Panc1 (cell line): ENCODE measurements at places on chromosomes 1 and 21. TPM values are rescaled to one million over a fixed set of nuclear protein-coding genes. Genes with fewer than 3 reads are reported as not detected.

PINK1 gene
- 32.1 TPM for total RNA-seq

PRAMEF17 gene
- total RNA-seq = not detected

MAEL gene
- total RNA-seq = not detected

MRPS6 gene
- total RNA-seq = 109 TPM

SLAMF9 gene
- not detected for total RNA-seq

- H3K4me3 ChIP-seq = no peak overlapping the region
- no peak overlapping the region for H3K27ac ChIP-seq
- H3K4me1 ChIP-seq = no peaks in the 10 kb centered on the region
- H3K27me3 ChIP-seq = no peaks in the 10 kb centered on the region
- no peaks in the 10 kb centered on the region for H3K36me3 ChIP-seq
- no peak for DNase-seq
Measured at GRCh38 chr1:211687462-211688215, 12.2 kb upstream of the NEK2 start.

- peaks cover 52% of the 10 kb centered on the region for H3K4me1 ChIP-seq
- DNase-seq = no peak
- H3K4me3 ChIP-seq = peak overlapping the region; percentile 71
- no peaks in the 10 kb centered on the region for H3K27me3 ChIP-seq
Measured at GRCh38 chr1:32199717-32200072, 700 bp upstream of the CCDC28B start.

GRCh38 chr1:59595774-59596173, 219.0 kb upstream of the HOOK1 start:
- no peak for DNase-seq
- H3K36me3 ChIP-seq = no peaks in the 10 kb centered on the region
- no peaks in the 10 kb centered on the region; the same call in 1 of the 2 replicates for H3K4me1 ChIP-seq
- H3K4me3 ChIP-seq = no peak overlapping the region
- no peak overlapping the region for H3K27ac ChIP-seq
- no peaks in the 10 kb centered on the region for H3K27me3 ChIP-seq

- no peaks in the 10 kb centered on the region for H3K36me3 ChIP-seq
- H3K27ac ChIP-seq = no peak overlapping the region
- H3K27me3 ChIP-seq = no peaks in the 10 kb centered on the region
- DNase-seq = no peak
- H3K4me3 ChIP-seq = no peak overlapping the region
- no peaks in the 10 kb centered on the region for H3K4me1 ChIP-seq
Measured at GRCh38 chr1:228528612-228529011, 41.4 kb downstream of the RNF187 start.

GRCh38 chr1:197998110-197998509, 80.9 kb downstream of the LHX9 start:
- no peak for DNase-seq
- H3K4me1 ChIP-seq = no peaks in the 10 kb centered on the region
- H3K27me3 ChIP-seq = no peaks in the 10 kb centered on the region
- H3K4me3 ChIP-seq = no peak overlapping the region
- no peak overlapping the region for H3K27ac ChIP-seq

- H3K4me3 ChIP-seq = no peak overlapping the region
- no peaks in the 10 kb centered on the region for H3K4me1 ChIP-seq
- no peak for DNase-seq
- no peaks in the 10 kb centered on the region; the same call in 1 of the 2 replicates for H3K36me3 ChIP-seq
Measured at GRCh38 chr21:33427051-33427450, 23.8 kb downstream of the IFNGR2 start.

DNA sequence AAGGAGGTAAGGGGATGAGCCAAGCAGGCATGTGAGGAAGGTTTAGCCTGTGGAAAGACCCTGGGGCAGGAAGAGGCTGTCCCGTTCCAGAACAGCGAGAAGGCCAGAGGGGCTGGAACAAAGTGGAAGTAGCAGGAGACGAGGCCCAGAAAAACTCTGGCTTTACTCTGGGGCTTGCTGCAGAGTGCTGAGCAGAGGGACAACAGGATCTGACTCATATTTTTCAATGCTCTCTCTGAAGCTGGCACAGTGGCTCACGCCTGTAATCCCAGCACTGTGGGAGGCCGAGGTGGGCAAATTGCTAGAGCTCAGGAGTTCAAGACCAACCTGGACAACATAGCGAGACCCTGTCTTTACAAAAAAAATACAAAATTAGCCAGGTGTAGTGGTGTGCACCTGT, 52.4 kb upstream of the PAX7 start:
- no peaks in the 10 kb centered on the region for H3K36me3 ChIP-seq
- H3K4me1 ChIP-seq = no peaks in the 10 kb centered on the region; the same call in 1 of the 2 replicates
- no peaks in the 10 kb centered on the region; the same call in 1 of the 2 replicates for H3K27me3 ChIP-seq
- no peak overlapping the region; the same call in 1 of the 2 replicates for H3K27ac ChIP-seq

- H3K4me1 ChIP-seq = no peaks in the 10 kb centered on the region; the same call in 1 of the 2 replicates
- no peaks in the 10 kb centered on the region for H3K27me3 ChIP-seq
- H3K27ac ChIP-seq = no peak overlapping the region
- no peak for DNase-seq
Measured at GRCh38 chr1:44637702-44638411, 36.4 kb downstream of the TMEM53 start.

DNA sequence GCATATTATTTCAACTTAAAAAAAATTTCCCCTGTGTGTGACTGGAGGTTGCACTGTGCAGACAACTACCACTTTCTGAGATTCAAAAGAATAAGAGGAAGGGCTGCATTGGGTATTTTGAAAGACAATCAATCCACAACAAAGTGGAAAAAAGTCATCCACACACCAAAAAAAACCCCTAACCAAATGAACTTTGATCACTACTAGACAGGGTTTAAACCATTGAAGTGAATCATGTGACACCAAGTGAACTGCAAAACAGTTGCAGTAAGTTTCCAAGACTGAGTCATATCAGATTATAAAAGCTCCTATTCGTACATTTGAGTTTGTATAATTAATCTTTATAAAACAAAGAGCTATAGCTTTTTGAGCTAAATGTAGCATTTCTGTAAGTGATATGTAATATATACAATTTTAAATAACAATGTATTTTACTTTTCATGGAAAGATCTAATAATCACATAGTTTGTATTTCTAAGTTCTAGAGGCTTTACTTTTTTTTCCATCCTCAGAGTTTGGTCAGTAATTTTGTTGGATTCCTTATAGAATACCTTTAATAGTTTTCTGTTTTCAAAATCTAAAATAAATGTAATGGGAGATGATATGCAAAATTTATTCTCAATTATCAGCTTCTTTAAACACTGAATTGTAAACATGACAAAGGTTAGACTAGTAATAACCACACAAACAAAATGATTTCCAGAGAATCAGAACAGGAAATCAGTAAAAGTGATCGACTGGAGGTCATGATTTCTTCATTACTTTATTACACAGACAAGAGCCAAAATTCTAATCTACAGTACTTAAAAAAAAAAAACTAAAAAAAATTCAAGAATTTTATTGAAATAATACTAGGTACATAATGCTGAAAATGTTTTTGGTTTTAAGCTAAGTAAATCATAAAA, 50.5 kb upstream of the GFI1 start:
- no peaks in the 10 kb centered on the region for H3K4me1 ChIP-seq
- H3K27me3 ChIP-seq = no peaks in the 10 kb centered on the region
- H3K36me3 ChIP-seq = no peaks in the 10 kb centered on the region
- no peak overlapping the region for H3K27ac ChIP-seq
